NCI-H1105 (cell line): ENCODE measurements at places on chromosomes 5 and 9.

DNA sequence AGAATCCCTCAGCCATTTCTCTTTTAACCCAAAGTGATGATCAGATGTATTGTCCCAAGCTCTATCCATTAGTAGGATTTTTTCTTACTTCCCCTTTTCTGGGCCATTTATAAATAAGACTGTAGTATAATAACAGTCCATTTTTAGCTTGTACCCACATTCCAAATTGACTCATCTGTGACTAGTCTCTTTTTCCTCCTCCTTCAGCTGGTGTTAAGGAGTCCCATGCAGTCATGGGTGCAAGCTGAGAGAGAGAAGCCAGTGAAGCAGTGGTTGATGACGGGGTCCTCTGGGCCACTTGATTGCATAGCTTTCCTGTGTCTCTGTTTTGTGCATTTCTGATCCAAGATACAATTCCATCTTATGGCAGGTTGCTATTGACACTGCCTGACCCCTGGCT lies 476.0 kb upstream of the CD180 start:
- DNase-seq = no peak

GRCh38 chr9:90969021-90969675 lies 167.5 kb downstream of the SYK start:
- peak; percentile 94 for DNase-seq

- DNase-seq = no peak
These were observed 108.3 kb downstream of the CETN3 start for GRCh38 chr5:90301248-90301647.

- DNase-seq = no peak
These were observed 2.4 kb downstream of the ZNF483 start for GRCh38 chr9:111527347-111527746.

GRCh38 chr5:12848709-12849108 lies 944.5 kb upstream of the CTNND2 start:
- DNase-seq = no peak

DNA sequence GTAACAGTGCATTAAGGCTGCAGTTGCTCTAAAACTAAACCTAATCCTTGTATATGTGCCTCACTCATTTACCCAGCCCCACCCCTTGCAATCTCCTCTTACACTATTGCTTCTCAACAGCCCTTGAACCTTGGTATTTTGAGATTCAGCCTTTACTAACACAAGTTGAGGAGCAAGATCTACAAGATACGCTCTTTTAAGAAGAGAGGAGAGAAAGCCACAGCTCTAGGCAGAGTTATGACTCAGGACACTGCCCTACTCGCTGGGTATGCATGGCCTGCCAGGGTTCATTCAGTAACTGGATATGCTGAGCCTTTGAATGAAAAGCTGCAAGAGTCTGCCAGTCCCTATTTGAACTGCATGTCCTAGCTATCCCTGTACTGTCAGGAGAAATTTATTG lies 219.5 kb downstream of the PCSK5 start:
- DNase-seq = no peak

GRCh38 chr9:110049699-110050450 lies 158.1 kb downstream of the C9orf152 start:
- peak; percentile 30 for DNase-seq

- DNase-seq = no peak
These were observed 11.2 kb downstream of the SLC45A2 start for GRCh38 chr5:33973271-33973670.

GRCh38 chr5:139975306-139975705 lies 67.8 kb downstream of the NRG2 start:
- no peak for DNase-seq

GRCh38 chr9:18238254-18238653 lies 235.7 kb upstream of the ADAMTSL1 start:
- DNase-seq = no peak

GRCh38 chr5:115557667-115558387 lies 13.3 kb upstream of the FEM1C start:
- DNase-seq = no peak

DNA sequence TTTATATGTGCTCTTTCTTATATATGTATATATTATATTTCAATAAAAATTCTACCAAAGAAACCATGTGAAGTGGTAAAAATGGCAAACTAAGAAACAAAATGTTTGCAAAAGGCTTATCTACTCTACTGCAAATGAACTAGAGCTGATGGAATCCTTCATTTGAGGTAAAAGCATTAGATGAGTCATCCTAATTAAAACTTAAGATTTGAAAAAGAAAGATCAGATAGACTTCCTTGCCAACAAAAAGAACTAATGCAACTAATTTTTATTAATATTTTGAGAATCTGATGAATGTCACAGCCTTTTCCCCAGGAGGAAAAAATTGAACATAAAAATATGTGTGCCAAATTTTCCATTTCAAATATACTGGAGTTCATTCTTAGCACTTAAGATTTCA lies 84.1 kb upstream of the SLCO4C1 start:
- DNase-seq = no peak

- no peak for DNase-seq
These were observed 1.1 kb downstream of the CFAP90 start for GRCh38 chr5:7849681-7850394.

DNA sequence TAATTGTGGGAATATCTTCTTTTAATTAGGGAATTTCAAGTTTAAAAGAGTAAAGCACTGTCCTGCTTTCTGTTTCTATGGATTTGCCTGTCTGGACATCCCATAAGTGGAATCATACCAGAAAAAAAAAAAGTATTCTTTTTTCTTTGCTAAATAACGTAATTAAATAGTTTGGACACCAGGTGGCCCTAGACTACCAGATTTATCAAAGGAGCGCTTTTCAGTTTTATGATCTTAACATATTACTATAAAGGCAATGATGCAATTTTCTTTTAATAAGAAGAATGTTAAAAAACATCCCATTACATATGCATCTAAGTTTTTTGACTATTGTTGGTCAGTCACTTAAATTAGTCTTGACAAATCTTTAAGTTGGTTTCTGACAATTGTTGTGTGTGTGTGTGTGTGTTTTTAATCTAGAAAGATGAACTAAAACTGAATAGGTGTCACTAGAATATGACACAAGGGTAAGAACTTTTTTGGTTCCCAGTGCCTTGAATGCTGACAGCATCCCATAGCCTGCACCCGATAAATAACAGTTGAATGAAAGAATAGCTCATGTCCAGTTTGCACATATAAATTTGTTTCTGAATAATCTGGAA lies 49.5 kb downstream of the C5orf22 start:
- peak; percentile 6 for DNase-seq

DNA sequence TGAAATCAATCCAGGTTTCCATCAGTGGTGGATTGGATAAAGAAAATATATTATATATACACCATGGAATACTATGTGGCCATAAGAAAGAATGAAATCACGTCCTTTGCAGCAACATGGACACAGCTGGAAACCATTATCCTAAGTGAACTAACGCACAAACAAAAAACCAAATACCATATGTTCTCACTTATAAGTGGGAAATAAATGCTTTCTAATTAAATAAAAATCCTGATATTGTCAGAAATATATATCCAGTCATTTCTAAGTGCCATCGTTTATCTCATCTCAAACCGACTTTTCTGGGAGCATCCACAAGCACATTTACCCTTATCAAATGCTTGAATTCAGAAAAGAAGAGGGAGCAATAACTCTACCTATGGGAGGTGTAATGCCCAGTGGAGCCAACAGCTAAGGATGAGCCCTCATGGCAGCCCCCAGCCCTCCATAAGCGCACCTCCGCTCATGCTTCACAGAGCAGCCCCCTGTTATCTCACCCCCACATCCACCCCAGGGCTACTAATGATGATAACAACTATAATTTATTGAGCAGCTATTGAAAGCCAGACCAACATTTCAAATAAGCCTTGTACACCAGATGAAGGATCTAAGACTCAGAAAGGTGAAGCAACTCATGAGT lies 101.7 kb upstream of the SPOCK1 start:
- DNase-seq = no peak

- DNase-seq = no peak
These were observed 295.5 kb upstream of the SMC2 start for GRCh38 chr9:103798620-103799019.

- no peak for DNase-seq
These were observed 1077.4 kb upstream of the ARRDC3 start for GRCh38 chr5:92460505-92460904.

- DNase-seq = peak; percentile 26
These were observed 536 bp upstream of the COMMD10 start for GRCh38 chr5:116084287-116084691.

GRCh38 chr5:33788922-33789566 lies 102.7 kb downstream of the ADAMTS12 start:
- no peak for DNase-seq

DNA sequence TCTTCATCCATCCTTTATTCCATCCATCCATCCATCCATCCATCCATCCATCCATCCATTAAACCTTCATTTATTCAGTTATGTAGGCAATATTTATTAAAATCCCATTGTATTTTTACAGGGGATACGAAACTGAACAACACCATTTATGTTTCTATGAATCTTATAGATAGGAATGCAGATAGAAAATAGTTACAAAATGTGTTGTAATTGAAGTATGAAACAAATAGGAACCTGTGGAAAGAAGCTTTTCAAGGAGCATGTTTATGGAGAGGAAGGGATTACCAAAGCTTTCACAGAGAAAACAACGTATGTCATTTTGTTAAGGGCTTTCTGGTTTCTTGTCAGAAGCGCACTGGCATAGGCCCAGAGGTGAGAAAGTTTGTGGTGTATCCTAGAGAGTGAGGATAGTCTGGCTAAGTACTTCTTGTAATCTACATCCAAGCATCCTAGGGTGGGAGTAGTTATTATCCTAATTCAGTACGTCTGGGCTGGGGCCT lies 184.0 kb downstream of the CNTLN start:
- DNase-seq = no peak

DNA sequence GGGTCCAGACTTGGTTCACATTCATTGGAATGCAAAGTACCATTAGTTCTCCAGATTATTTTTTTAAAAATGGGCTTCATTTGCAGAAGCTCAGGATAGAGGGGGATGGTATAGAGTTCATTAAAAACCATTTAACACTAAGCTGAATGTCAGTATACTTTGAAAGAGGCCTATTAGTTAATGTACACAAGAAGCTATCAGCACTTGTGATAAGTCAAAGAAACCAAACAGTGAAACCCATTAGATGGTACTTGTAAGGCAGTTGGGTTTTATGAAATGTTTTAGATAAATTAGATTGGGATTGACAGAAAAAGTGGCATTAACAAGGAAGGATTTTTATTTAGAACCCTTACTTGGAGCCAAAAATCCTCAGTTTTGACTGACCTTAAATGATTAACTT lies 229.2 kb upstream of the MPDZ start:
- DNase-seq = no peak

GRCh38 chr9:27599870-27600238 lies 26.6 kb upstream of the C9orf72 start:
- no peak for DNase-seq

DNA sequence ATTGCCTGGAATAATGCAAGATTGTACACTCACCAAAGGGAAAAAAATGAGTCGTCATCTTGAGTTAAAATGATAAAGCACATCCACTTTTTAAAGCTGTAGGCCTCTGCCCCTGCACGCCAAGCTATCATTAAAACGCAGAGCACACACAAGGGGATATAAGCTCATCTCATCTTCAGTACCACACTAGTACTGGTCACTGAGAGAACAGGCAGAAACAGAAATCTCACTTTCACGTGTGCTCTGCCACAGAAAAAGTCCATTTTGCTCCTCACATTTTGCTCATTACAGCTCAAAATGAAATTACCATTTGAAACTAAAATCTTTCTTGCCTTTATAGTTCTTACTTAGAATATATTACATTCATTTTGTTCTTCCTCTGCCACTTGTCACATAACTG lies 99.2 kb upstream of the SLC30A5 start:
- DNase-seq = no peak

DNA sequence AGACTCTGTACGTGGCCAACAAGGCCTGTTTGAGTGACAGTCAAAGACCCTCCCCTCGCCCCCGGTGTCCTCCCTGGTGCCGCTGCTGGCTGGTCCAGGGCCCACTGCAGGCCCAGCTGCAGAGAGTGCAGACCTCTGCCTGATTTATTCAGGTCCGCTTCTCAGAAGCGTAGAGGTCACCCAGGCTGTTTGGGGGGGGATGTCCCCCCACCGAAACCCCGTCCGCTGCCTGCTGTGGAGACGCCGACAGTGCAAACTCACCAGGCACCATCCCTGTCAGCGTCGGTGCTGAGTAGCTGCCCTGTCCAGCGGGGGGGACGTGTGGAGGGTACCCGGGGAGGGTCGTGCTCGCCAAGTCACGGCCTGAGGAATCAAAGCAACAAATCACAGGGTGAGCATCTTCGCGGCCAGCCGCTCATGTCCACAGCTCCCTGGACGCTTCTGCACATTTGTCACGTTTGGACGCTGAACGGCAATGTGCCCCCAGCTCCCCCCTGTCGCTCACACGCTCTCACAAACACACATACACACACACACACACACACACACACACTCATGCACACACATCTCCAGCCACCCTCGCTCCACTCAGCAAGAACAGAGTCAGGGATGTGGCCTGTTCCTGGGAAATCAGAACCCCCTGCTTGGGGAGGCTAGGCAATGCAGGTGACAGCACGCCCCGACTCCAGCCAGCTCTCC lies 152.2 kb downstream of the PAX5 start:
- no peak for DNase-seq

DNA sequence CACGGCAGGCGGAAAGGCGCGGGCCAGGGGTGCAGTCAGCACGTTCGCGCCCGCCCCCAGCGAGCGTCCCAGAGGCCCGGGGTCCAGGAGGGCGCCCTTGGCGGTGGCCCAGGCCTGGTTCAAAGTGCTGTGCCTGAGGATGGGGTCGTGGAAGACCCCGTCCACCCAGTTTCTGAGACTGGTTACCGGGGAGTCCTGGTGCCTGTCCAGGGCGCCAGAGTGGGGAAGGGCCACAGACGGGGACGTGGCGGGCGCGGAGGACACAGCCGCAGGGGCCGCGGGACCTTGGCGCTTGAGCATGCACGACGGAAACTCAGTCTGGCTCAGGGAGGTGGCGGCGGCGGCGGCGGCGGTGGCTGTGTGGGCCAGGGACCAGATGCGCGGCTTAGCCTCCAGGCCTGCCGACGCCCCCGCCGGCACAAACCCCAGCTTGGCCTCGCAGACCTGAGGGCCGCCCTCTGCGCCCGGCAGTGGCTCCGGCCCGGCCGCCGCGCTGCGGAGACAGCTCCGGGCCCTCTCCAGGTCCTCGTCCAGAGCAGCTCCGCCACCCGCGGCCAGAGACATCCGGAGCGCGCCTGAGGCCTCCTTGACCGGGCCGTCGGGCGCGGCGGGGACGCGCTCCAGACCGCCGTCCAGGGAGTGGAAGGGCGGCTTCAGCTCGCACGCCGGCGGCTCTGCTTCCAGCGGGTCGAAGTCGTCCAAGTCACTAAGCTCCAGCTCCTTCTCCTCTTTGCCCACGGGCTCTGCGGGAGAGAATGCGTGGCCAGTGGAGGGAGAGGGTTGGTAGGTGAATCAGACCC lies 4.5 kb downstream of the IRX4 start:
- no peak for DNase-seq

DNA sequence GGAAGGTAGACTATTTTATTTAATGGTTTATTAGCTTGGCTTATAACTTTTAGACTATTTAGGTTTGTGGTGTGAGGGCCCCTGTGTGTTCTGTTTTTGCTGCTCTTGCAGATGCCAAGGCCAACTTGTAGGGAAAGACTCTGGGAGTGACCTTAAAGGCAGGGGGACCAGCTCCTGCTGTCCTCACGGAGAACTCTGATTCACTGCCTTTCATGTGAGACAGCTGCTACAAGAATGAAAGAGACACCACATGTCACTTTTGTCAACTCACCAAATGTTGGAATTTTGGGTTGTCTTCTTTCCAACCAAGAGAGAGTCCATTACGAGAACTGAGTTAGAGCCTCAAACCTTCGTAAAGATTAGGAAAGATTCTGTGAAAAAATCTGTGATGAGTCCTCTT lies 258.3 kb upstream of the ADAMTSL1 start:
- no peak for DNase-seq
